ENCODE measurements at places on chromosomes 16 and 17.

DNA sequence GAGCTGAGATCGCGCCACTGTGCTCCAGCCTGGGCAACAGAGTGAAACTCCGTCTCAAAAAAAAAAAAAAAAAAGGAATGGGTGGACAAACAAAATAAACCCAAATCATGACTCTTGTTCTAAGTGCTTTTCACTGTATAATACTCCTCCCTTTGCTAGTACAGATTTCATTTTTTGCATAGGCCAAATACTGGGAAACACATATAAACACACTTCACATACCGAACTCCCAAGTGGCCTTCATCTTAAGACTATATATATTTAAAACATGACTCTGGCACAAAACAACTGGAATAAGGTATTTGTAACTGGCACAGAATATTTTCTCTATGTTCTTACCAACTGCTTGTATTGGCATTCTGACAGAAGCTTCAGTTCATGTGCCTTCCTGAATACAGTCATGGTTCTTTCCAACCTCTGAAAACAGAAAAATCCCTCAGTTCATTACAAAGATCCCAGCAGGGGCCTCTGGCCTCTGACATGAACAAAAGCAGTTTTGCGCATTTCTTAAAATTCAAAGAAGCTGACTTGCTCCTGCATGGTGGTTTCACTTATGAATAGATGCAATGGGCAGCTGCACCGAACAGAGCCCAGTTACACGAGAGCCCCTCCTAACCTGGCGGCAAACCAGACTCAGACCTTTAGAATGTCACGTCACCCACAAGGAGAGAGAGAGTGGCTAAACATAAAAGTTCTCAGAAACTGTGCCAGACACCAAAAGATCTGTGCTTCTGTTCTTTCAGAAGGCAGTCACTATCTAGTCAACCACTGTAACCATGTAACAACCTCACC is 19.1 kb upstream of the COPRS start:
- no peak for DNase-seq

GRCh38 chr16:85465328-85466303 is 147.5 kb upstream of the GSE1 start:
- DNase-seq, result no peak

GRCh38 chr16:4660454-4661007 is 32.8 kb upstream of the NUDT16L1 start:
- DNase-seq, result no peak

DNA sequence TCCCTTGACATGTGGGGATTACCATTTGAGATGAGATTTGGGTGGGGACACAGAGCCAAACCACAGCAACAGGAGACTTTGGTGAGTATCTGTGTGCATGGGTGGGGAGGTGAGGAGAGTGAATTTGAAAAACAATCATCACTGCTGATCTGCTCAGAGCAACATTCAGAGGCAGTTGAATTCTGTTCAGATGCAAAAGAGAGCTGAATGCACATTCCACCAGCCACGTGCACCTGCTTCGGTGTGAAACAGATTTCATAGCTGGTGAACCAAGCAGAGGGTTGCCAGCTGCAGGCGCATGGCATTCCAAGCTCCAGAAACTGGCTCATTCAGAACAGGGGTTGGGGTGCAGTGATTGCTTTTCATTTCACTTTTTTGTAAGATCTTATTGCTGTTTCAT is 233.1 kb upstream of the FOXF1 start:
- no peak for DNase-seq

- DNase-seq, result no peak
Measured at GRCh38 chr17:1577583-1578013, 15.0 kb upstream of the PITPNA start.

GRCh38 chr16:23333034-23333579 is 31.0 kb downstream of the SCNN1B start:
- no peak for DNase-seq

DNA sequence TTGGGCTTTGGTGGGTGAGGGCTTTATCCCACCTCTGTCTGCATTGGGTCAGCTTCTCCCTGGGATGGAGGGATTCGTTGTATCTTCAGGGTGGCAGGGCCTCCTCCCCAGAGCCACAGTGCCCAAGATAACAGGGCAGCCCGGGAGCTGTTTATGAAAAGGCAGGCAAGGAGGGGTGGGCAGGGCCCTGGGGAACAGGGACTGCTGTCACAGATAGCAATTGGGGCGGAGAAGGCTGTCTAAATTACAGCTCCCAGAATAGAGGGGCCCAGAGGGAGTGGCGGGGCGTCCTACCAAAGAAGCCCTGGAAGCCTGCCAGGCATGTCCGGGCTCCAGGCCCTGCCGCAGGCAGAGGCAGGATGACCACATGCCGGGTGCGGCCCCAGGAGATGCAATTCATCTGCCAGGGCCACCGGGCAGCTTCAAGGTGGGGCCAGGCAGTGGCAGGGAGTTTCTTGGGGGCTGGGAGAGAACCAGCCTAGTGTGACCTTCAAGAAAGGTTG is 18.8 kb upstream of the PHOSPHO1 start:
- DNase-seq, result no peak

GRCh38 chr17:28842282-28843012 is at the start of gene FAM222B:
Gene FAM222B (minus strand): TSS chr17:28842790. CDS start chr17:28766667, 76,123 bp downstream.
- DNase-seq, result peak; percentile 85

GRCh38 chr17:8599351-8600011 is 31.0 kb downstream of the MYH10 start:
- no peak for DNase-seq

- DNase-seq, result peak; percentile 20
Measured at GRCh38 chr17:57086069-57086930, 1.3 kb downstream of the AKAP1 start.

DNA sequence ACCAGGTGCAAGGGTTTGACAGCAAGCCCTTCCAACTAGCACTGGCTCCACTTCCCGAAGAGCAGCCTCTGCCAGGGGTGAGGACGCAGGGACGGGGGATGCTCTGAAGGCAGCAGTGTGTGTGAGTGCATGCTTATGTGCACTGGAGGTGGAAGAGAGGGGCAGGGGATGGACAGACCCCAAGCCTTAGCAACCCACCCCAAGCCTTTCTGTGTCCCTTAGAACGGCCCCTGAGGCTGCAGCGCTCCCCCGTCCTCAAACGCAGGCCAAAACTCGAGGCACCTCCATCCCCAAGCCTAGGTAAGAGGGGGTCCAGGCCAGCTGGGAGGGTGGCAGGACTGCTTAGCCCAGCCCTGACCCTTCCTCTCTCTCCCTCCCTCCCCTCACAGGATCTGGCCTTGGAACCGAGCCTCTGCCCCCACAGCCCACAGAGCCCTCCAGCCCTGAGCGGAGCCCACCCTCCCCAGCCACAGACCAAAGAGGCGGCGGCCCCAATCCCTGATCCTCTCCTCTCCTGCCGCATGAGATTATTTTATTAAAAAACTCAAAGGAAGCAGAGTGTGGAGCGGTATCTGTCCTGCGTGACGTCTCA is 2.9 kb downstream of the ACD start:
- DNase-seq, result no peak

DNA sequence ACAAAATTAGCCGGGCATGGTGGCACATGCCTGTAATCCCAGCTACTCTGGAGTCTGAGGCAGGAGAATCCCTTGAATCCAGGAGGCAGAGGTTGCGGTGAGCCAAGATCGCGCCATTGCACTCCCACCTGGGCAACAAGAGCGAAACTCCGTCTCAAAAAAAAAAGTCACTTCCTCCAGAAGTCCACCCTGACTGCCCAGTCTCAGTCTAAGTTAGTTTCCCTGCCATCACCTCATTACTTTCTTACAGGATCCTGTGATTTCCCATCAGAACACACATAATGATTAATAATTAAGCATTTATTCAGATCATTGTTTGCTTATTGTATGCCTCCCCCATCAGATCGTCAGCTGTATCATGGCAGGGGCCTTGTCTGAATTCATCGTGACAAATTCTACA is 31.6 kb downstream of the ABCC3 start:
- DNase-seq, result no peak

- DNase-seq, result no peak
Measured at GRCh38 chr16:88391144-88391850, 8.5 kb downstream of the ZNF469 start.

- DNase-seq, result peak; percentile 88
Measured at GRCh38 chr16:49620158-49620868, 235.6 kb downstream of the ZNF423 start.

GRCh38 chr17:18954321-18954720 is 2.4 kb downstream of the SLC5A10 start:
- DNase-seq, result no peak

GRCh38 chr16:64251742-64252141 is 870.1 kb downstream of the CDH11 start:
- DNase-seq, result no peak

DNA sequence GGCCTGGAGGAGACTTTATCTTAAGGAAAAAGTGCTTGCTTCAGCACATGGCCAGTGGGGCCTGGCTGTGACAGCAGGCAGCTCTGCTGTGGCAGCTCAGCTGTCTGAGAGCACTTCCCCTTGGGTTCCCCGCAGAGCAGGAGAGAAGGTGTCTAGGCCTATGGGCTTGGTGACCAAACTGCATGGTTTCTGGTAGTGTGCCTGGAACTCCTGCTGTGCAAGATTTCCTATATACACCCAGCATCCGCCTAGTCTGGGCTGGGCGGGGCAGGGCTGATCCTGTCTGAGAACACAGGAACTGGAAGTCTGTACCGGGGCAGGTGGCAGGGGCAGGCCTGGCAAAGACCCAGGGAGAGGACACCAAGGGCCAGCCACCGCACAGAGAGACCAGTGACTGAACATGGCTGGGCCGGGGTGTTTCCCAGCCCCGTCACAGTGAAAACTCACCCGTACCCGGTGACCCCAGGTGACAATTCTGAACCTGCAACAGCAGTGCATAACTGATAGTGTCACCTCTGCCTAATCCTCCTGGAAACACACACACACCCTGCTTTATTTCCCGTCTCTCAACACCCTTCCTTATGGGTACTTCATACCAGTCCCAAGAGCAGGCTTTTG is 39.3 kb downstream of the CHD9 start:
- DNase-seq, result no peak

- DNase-seq, result no peak
Measured at GRCh38 chr16:57788252-57788841, 13.9 kb downstream of the KIFC3 start.
